Kidney (tissue), 22 donors: ENCODE measurements at places on chromosomes 3 and 15.

DNA sequence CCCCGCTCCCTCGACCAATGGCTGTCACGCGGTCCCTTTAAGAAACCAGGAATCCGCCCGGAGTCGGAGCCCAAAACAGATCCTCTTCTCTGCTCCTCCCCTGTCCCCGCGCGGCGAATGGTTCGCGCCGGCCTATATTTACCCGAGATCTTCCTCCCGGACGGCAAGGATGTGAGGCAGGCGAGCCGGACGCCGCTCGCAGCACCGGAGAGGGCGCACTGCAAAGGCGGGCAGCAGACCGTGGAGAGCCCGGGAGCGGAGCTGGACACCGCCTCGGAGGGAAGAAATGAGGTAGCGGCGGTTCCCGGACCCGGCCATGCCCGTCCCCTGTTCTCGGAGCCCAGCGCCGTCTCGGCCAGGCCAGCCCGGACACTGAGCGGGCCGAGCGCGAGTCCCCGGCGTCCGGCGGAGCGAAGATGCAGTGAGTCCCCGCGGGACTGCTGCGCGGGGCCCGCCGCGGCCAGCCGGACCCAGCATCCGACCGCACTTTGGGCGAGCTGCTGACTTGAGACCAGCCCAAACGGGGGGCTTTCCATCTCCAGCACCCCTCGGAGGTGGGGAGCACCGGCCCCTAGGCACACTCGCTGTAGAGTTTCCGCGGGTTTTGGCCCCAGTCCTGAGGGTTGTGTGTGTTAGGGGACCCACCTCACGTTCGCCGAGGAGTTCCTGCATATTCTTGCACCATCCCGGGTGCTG lies at the start of gene FAM43A:
FAM43A (plus strand) TSS at position 166 of the 696 bp plus-strand sequence. CDS start 944 bp downstream, outside the sequence.
- DNase-seq = peak; percentile 92

DNA sequence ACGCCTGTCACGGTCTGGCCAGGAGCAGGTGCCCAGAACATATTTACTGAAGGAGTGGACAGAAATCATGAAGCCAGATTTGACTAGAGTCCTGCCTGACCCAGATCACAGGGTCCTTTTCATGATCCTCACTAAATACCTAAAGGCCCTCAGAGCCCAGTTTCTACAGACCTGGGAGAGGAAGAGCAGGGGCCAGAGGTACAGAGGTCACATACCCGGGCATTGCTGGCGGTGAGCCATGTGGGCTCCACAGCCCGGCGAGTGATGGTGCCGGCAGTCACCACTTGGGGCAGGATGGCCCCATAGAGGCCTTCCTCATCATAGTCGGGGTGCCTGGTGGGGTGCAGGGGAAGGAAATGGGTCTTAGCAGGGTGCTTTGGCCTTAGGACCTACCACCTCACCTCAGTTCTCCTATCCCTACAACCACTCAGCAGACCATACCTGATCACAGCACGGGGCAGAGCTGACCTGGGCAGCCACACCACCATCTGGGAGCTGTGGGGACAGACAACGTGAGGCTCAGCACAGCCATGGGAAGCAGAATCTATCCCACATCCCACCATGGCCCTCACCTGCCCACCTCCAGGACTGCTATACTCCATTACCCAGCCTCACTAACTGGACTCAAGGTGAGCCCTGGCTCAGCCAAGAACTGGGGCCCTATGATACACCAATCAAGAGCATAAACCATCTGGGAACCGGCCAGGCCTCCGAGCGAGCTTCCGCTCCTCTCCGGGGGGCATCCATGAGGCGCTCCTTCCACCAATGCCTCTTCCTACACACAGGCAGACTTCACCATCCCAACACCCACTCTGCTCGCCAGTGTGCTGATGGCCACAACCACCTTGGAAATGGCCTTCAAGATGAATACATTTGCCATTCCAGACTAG lies 12.9 kb downstream of the POLG start:
- DNase-seq = no peak

DNA sequence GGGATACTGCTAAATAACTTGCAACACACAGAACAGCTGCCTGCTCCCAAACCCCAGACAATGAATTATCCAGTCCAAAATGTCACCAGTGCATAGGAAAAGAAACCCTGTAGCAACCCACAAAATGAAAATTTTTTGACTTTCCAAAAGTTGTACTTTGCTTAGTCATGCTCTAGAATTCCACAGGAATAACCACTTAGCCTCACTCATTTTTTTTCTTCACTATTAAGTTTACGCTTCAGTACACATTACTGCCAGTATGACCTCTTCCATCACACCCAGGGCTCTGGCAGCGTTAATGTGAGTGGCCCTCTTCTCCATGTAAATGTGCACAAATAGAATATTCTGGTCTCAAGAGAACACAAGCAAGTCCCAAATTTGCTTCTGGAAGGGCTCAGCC lies 259.8 kb downstream of the MAGI1 start:
- DNase-seq = no peak

- DNase-seq = no peak
Measured at GRCh38 chr3:90016555-90016954, 909.1 kb downstream of the EPHA3 start.

GRCh38 chr3:100653604-100654294 lies 44.3 kb downstream of the ADGRG7 start:
- DNase-seq = no peak

- DNase-seq = no peak
Measured at GRCh38 chr15:64960153-64960552, 29.6 kb downstream of the SPG21 start.

- DNase-seq = no peak
Measured at GRCh38 chr3:12478326-12478725, 6.0 kb upstream of the TSEN2 start.

- DNase-seq = no peak
Measured at GRCh38 chr3:40451551-40451950, 5.6 kb upstream of the RPL14 start.

DNA sequence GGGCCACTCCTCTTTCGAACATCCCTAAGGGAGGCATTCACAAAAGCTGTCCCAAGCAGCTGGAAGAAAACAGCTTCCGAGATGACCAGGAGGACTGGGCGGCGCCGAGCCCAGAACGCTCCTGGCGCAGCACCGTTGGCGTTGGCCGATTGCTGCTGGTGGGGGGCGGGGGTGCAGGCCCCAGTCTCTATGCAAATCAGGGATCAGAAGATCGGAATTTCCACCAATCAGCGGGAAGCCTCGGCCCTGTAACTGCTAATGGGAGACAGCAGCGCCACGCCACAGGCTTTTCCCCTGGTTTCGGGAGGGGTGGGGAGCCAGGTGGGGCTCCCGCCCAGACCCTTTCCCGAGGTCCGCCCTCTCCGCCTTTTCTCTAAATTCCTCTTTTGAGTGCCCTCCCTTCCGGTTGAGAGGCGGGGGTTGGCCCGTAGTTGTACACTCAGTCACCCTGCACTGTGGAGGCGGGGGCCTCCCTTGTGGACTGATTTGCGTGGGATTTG lies 27.0 kb downstream of the HMCES start:
- peak; percentile 93 for DNase-seq

GRCh38 chr3:132174500-132174899 lies 139.7 kb upstream of the CPNE4 start:
- no peak for DNase-seq
